CMK (cell line): ENCODE measurements at places on chromosomes 13 and 19.

DNA sequence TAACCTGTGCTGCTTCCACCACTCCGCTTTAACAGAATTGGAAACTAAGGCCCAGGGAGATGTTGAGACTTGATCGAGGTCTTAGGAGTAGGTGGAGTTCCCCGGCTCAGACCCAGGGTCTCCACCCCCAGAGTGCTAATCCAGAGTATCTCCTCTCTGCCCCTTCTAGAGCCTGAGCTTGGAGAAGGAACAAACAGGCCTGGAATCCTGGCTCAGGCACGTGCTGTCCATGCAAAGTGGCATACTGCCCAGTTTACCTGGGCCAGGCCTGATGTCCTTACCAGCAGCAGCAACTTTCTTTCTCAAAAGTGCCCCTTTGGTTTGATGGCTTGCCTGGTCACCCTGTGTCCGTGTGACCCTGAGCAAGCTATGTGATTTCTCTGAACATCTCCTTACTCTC is 3.7 kb downstream of the SYNGR4 start:
- DNase-seq, result no peak

DNA sequence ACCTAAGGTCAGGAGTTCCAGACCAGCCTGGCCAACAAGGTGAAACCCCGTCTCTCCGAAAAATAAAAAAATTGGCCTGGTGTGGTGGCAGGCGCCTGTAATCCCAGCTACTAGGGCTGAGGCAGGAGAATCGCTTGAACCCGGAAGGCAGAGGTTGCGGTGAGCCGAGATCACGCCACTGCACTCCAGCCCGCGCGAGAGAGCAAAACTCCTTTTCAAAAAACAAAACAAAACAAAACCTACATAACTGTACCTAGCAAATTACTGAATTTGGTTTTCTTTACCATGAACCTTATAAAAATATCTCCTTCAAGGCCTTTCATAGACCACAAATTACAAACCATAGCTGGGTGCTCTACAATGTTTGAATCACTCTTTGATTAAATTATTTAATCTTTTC is 760 bp downstream of the ZNF91 start:
- no peak for DNase-seq

GRCh38 chr13:42859760-42860159 is 78.4 kb downstream of the FAM216B start:
- DNase-seq, result no peak

GRCh38 chr13:68081061-68081460 is 850.9 kb upstream of the PCDH9 start:
- DNase-seq, result no peak
